ENCODE measurements at places on chromosomes 6 and 20.

GRCh38 chr6:146904596-146904995 lies 299.6 kb upstream of the STXBP5 start:
- no peak for DNase-seq

GRCh38 chr6:110493253-110493800 lies 16.9 kb upstream of the SLC22A16 start:
- DNase-seq = no peak

DNA sequence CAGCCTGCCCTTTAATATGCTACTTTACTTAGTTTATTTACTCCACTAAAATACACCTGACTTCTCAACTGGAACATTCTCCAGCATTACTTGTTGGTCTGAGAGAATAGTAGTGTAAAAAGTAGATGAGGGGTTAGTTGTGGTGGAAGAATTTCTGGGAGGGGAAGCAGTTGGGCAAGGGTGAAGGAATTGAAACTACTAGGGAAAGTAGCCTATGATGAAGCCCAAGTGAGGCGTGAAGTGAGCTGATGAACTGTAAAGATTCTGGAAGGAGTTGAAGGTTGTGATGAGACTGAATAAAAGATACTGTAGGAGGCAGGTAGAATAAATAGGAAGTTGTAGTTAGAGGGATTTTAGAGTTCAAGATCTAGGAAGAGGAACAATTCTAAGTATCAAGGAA lies 72.5 kb downstream of the ITCH start:
- DNase-seq = no peak

- no peak for DNase-seq
Observed at GRCh38 chr20:59678288-59678687, 73.9 kb downstream of the PHACTR3 start.

DNA sequence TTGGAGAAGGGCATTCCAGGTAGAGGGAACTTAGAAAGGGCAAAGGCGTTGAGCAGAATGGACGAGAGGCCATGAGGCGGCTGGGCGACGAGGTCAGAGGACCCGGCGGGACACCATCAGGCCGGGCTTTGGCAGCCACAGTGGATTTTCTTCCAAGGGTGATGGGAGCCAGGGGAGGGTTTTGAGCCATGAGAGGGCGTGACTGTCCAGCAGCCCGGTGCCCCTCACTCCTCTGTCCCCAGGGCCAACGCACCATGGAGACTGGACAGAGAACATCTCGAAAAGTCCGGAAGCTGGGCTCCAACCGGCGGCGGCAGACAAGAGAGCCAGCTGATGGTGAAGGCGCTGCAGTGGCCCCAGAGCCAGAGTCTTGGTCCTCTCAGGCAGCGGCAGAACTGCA lies 6.4 kb downstream of the RAB44 start:
- DNase-seq = no peak

DNA sequence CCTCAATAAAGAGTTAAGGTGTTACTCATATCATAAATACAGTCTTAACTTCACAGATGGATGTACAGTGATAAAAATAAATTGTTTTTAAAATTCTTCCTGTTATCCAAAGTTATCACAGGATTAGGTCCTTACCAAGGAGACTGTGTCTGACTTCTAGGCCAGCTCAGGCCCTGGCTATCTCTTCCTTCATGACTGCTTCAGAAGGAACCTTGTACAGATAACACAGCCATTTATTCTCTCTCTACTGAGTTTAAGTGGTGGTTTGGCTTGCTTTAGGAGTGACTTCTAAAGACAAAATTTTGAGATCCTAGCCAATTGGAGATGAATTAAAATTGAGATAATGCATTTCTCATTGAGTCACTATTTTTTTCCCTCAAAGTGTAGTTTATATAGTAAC lies 40.8 kb upstream of the RNF182 start:
- no peak for DNase-seq

DNA sequence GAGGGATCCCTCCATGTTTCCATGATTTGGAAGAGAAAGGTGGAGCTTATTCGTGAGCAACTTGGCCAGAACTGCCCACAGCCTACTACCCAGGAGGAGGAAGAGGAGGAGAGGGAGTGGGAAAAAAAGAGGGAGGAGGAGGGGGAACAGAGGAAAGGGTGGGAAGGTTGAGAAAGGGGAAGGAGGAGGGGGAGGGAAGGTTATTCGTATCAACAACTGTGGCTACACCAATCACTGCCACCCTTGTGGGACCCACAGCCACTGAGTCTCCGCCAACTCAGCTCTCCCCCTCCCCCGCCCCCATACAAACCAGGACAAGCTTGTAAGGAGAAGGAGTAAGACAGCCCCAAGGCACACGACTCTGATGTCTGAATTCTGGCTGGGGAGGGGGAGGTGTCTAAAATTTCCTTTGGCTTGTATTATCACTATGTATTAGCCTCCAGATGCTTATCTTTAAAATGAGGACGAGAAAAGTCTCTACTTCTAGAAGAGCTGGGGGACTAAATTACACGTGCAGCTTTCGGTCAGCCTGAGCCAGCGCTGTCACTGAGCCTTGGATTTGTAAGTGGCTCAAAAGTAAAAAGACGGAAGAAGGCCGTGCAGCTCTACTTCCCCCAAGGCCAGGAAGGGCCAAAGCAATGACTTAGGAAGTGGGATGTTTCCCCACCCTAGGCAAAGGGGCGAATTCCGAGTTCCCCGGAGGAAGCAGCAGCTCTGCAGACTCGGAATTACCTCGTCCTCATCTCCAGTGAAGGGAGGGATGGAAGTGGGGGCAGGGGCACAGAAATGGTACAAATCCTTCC lies 1.0 kb downstream of the FKBP1A start:
- peak; percentile 51 for DNase-seq

- no peak for DNase-seq
Observed at GRCh38 chr20:50874111-50874757, 57.0 kb downstream of the ADNP start.

- no peak for DNase-seq
Observed at GRCh38 chr6:133817460-133818047, 71.4 kb upstream of the TCF21 start.

DNA sequence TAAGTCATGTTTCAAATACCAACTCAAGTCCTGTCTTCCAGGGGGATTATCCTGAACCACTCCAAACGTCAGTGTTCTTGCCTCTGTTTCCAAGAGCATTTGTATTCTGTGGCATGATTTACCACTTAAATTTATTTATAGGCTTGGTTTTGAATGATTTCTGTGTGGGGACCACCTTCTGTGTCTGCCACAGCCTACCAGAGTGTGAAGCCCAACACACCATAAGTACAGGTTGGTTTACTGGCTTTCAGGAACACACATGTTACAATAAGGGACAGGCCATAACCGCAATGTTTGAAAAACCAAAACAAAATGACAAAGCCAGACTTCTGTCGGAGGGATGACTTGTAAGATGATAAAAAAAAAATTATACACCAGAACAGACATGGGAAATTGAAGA lies 56.5 kb upstream of the MAP3K7 start:
- no peak for DNase-seq

DNA sequence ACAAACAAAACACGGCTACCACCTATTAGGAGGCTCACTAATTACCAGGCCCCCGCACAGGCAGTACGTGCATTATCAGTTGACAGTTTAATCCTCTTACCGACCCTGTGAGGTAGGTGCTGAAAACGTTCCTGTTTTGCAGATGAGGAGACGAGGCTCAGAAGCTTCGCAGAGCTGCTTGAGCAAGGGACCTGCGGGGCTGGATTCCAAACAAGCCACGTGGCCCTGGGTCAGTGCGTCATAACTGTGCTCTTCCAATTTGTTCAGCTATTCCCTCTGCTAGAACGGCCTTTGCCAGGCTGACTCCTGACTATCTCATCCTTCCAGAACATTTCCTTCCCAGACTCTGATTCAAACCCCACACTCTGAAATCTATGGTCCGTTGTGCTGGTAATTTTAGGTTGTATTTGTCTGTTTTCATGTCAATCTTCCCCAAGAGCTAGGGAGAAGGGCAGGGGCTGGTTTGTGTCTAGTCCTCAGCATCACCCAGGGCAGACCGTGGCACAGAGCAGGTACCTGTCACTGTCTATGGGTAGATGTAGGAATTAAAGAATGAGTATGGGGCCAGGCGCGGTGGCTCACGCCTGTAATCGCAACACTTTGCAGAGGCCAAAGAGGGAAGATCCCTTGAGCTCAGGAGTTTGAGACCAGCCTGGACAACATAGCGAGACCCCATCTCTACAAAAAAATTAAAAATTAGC lies 28.8 kb upstream of the TLDC2 start:
- peak; percentile 92 for DNase-seq

DNA sequence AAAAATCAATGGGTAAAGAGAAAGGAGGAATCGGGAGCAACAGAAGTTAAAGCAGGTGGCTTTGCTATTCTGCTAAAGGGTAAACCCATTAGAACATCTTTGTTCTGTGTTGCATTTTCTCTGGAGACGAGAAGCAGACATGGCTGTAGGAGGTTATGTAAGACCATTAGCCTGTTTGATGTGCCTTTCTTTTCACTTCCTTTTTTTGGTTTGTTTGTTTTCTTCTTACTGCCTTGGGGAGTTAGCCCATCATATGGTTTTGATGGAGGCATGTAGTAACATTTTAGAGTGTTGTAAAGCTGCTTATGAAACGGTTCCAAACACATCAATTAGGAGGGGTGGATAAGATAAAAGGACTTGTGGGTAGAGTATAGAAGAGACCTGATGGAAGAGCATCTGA lies 131.0 kb downstream of the DOK5 start:
- DNase-seq = no peak

DNA sequence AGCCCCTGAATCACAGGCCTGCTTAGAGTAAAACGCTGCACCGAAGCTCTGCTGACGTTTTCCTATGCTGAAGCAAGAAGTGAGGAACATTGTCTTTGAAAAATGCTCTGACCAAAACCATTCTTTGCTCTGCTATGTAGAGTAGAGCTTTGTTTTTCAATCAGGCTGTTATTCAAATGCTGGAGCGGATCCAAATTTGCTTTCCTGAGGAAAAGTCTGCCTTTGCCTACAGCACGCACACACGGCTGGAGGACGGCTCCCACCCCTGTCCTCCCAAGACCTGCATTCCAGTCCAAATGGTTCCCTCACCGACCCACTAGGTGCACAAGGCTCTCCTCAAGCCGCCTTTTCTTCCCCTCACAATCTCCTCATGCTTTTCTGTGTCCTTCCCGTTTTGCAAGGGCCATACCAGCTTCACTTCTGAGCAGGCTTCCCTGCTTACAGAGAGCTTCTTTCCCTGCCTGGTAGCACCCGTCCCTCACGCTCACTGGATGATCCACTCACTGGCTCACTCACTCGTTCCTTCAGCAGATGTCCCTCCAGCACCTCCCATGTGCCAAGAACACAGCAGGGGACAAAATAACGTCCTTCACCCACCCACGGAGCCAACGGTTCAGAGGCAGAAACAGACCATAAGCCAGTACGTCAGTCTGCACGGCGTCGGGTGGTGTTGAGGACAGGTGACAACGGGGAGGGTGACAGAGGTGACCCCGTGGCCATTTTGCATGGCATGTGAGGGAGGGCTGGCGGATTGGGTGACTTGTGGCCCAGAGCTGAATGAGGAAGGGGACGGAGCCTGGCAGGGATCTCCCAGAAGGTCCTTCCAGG lies 137.9 kb upstream of the NEDD9 start:
- DNase-seq = no peak
